Right lobe of liver (tissue), 6 donors: ENCODE measurements at places on chromosomes 5 and 9. TPM values are rescaled to one million over a fixed set of nuclear protein-coding genes. Genes with fewer than 3 reads are reported as not detected.

- no peak overlapping the region for H3K4me3 ChIP-seq
- DNase-seq: peak; percentile 77
- H3K4me1 ChIP-seq: no peaks in the 10 kb centered on the region
- H3K27ac ChIP-seq: no peak overlapping the region
Measured at GRCh38 chr9:136629879-136630661, 32.6 kb upstream of the EGFL7 start.

- no peak for DNase-seq
- peaks cover 17% of the 10 kb centered on the region for H3K4me1 ChIP-seq
- no peaks in the 10 kb centered on the region for H3K36me3 ChIP-seq
Measured at GRCh38 chr9:673966-674526, 167.5 kb upstream of the DMRT1 start.

DNA sequence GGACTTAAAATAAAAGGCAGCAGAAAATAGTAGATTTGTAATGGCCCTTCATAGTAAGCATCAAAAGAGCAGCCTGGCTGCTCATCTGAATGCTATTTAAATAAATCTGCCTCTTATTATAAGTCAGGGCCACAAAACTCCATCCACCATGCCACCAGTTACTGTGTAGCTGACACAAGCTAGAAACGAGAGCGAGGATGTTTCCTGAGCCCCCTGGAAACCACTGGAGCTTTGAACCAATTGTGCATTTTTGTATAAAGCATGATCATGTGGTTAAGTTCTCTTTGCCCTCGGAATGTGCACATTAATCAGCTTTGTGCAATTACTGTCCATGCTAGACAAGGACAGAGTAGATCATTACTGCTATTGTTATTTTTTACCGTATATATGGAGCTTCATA lies 17.4 kb downstream of the SLC24A2 start:
- H3K4me1 ChIP-seq: no peaks in the 10 kb centered on the region
- H3K36me3 ChIP-seq: no peaks in the 10 kb centered on the region
- DNase-seq: no peak
- no peaks in the 10 kb centered on the region for H3K27me3 ChIP-seq

GRCh38 chr5:100186181-100186580 lies 349.0 kb upstream of the FAM174A start:
- H3K36me3 ChIP-seq: no peaks in the 10 kb centered on the region
- no peak overlapping the region for H3K4me3 ChIP-seq
- H3K27ac ChIP-seq: no peak overlapping the region
- H3K27me3 ChIP-seq: no peaks in the 10 kb centered on the region
- H3K4me1 ChIP-seq: no peaks in the 10 kb centered on the region

DNA sequence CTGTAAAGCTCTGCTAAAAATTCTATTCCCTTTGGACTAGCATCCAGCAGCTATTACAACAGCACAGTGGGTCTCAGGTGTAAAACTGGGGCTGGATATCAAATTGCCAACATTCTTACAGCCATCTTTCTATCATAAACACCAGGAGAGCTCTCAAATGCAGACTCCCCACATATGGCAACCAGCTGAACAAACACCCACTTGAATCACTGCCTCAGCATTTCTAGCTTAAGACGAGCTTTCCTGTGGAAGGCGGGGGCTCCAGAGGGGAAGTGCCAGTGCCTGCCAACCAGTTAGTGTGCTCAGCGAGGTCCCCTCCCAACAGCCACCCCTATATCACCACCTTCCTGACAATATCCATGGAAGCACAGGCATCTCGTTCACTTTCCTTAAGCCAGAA lies 62.2 kb downstream of the IPPK start:
- H3K4me3 ChIP-seq: no peak overlapping the region
- H3K27ac ChIP-seq: no peak overlapping the region
- H3K36me3 ChIP-seq: no peaks in the 10 kb centered on the region
- no peaks in the 10 kb centered on the region for H3K4me1 ChIP-seq

GRCh38 chr5:151406322-151406947 lies 41.0 kb upstream of the SLC36A1 start:
- no peaks in the 10 kb centered on the region for H3K36me3 ChIP-seq
- no peak overlapping the region for H3K27ac ChIP-seq
- no peak overlapping the region for H3K4me3 ChIP-seq
- no peaks in the 10 kb centered on the region for H3K4me1 ChIP-seq
- no peaks in the 10 kb centered on the region for H3K27me3 ChIP-seq
- no peak for DNase-seq

- DNase-seq: no peak
- H3K27me3 ChIP-seq: no peaks in the 10 kb centered on the region
- H3K36me3 ChIP-seq: no peaks in the 10 kb centered on the region
- H3K27ac ChIP-seq: no peak overlapping the region
- H3K4me3 ChIP-seq: no peak overlapping the region
Measured at GRCh38 chr5:83400701-83401100, 70.8 kb upstream of the VCAN start.

GRCh38 chr5:101482931-101483330 lies 579.8 kb upstream of the ST8SIA4 start:
- no peak overlapping the region for H3K27ac ChIP-seq
- no peaks in the 10 kb centered on the region for H3K4me1 ChIP-seq
- H3K36me3 ChIP-seq: no peaks in the 10 kb centered on the region

DNA sequence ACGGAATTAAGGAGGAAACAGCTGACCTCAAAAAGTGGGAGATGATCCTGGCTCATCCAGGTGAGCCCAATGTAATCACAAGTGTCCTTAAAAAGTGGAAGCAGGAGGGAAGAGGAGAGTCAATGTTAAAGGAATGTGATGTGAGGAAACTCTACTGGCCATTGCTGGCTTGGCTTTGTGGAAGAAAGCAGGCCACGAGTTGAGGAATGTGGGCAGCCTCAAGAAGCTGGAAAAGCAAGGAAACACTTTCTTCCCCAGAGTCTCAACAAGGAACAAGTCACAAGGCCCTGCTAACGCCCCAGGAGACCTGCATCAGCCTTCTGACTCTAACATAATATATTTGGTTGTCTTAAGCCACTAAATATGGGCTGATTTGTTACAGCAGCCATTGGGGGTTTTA lies 252.8 kb downstream of the PSAT1 start:
- no peaks in the 10 kb centered on the region for H3K4me1 ChIP-seq
- no peaks in the 10 kb centered on the region for H3K36me3 ChIP-seq
- no peak overlapping the region for H3K4me3 ChIP-seq
- H3K27ac ChIP-seq: no peak overlapping the region

GRCh38 chr5:176658817-176659511 lies 11.7 kb downstream of the TSPAN17 start:
- H3K4me1 ChIP-seq: peaks cover 14% of the 10 kb centered on the region
- H3K27me3 ChIP-seq: no peaks in the 10 kb centered on the region
- no peak overlapping the region for H3K27ac ChIP-seq

DNA sequence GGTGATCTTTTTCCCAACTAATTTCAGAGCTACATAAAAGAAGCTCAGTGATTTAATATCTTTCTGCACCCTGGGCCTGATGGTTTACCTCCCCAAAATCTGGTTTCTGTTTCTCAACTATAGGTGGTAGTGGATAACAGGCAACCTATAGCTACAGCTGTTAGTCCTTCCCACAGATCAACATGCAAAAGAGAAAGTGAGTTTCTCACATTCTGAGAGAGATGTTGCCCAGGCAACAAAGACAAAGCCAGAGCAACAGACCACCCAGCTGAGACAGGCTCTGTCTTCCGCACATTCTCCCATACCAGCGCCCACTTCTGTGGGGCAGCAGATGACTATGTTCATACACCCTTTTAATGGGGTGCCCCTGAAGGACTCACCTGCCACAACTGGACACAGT lies 40.7 kb upstream of the PPP2R2B start:
- H3K4me3 ChIP-seq: no peak overlapping the region
- no peaks in the 10 kb centered on the region for H3K36me3 ChIP-seq
- no peaks in the 10 kb centered on the region for H3K27me3 ChIP-seq
- H3K27ac ChIP-seq: no peak overlapping the region

DNA sequence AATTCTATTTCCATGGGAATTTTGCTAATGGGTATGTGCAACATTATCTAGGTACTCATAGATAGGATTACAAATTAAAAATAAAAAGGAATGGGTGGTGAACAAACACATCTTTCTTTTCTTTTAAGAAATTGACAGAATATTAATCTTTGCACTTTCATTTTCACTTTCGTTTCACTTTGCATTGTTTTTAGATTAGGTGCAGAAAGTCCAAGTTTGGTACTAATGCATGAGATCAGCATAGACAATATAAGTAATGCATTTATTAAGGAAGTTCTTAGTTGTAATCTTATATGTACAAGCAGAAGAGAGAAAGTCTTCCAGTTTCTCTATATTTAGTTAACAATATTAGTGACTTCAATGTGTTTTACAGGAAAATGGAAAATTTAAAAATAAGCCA lies 196.5 kb downstream of the COMMD10 start:
- H3K27ac ChIP-seq: no peak overlapping the region
- no peaks in the 10 kb centered on the region for H3K4me1 ChIP-seq
- H3K36me3 ChIP-seq: no peaks in the 10 kb centered on the region
- no peaks in the 10 kb centered on the region for H3K27me3 ChIP-seq
- H3K4me3 ChIP-seq: no peak overlapping the region

- H3K27me3 ChIP-seq: no peaks in the 10 kb centered on the region
- no peak for DNase-seq
- H3K36me3 ChIP-seq: peaks cover 4% of the 10 kb centered on the region
- no peak overlapping the region for H3K27ac ChIP-seq
- no peak overlapping the region for H3K4me3 ChIP-seq
Measured at GRCh38 chr9:92295240-92295790, 1.8 kb upstream of the IARS1 start.

FKTN gene
- total RNA-seq: 9.8 TPM

TEX10 gene
- total RNA-seq: 6.4 TPM

GMCL2 gene
- total RNA-seq: not detected

PCDHGA12 gene
- total RNA-seq: 1.6 TPM

SLC45A2 gene
- 0.46 TPM for total RNA-seq

STPG3 gene
- not detected for total RNA-seq
